Chondrocyte (in vitro differentiated cells): ENCODE measurements at places on chromosomes 4 and X.

DNA sequence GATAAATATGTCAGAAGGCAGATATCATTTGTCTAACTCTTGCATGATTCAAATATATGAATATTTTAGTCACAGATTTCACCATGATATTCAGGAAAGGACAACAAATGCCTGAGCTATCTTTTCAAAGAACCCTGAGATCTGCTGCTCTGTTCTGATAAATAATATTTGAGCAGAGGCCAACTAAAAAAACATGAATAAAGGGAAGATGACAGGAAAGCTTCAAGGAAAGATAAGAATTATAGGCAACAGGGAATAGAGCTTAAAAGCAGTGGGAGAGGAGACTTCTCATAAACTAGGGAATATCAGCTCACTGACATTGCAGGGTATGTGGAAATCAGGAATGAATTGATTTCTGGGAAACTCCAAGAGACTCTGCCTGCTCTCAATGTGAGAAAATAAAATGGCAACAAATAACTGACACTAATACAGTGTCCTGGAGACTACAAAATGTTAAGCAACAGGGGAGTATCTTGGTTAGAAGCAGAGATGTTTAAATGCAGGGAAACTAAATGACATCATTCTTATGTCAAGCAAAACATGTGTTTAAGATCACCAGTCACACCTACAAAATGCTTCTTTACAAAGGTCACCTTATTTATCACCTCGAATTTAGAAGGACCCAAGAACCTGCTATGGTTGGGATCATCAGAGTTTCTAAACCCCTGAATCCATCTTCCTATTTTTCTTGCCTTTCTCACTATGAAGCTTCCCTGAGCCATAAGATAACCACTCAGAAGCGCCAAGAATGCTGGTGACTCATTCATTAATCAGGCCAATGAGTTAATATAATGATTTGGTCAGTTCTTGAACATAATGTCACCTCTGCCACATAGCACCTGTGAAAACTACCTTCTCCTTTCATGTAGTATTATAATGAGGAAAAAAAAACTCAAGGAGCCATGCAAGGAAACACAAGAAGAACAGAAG lies 78.1 kb downstream of the NDST3 start:
- no peak for DNase-seq

- no peak for DNase-seq
Measured at GRCh38 chr4:121900132-121900983, 30.1 kb upstream of the BBS7 start.

- DNase-seq = no peak
Measured at GRCh38 chr4:142181021-142181420, 544.6 kb downstream of the IL15 start.

DNA sequence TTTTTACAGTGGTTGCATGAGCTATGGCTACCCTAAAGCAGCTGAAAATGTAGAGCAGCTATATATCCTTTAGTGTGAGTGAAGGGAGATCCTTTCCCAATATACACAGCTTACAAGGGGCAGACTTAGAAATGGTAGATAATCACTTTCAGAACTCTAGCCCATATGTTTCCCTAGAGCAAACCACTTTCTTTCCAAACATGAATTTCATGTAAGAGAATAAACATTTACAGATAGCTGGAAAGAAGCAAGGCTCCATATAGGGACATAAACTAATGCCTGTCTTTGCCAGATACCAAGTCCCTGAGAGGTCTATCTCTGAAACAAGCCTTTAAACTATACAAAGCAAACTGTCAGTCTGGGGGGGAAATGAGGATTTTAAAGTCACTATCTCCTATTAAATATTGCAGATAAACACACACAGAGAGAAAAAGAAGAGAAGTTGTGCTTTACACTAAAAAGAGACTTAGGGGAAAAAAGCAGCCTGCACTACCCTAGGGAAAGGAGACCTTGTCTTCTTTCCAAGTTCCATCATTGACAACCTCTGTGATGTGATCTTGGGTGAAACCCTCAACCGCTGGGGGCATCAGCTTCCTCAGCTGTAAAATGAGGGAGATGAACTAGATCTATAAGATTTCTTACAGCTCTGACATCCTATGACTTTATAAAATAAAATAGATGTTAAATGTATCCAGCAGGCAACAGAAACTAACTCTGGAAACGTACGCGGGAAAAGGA lies 73.6 kb downstream of the TMEM156 start:
- no peak for DNase-seq

DNA sequence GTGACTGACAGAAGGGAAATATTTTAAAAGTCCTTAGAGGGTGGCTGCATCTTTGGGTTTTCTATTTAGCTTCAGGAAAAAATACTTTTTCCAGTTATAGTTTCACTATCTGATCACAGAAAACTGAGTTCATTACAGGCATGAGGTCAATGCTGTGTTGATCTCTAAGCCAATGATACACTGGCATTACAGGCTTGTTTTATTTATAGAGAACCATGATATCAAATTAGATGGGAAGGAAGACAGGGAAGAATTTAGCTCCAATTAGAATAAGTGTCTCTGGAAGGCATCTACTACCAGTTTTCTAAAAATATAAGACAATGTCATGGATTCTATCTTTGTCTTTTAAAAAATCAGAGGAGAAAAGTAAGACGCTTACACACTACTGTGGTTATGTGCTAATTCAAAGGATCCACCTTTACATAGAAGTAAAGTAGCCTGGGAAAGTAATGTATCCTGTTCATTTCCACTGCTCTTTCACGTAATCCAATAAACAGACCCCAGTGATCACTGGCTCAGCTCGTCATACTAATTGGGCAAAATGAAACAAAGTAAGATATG lies 344.5 kb upstream of the PPARGC1A start:
- no peak for DNase-seq

DNA sequence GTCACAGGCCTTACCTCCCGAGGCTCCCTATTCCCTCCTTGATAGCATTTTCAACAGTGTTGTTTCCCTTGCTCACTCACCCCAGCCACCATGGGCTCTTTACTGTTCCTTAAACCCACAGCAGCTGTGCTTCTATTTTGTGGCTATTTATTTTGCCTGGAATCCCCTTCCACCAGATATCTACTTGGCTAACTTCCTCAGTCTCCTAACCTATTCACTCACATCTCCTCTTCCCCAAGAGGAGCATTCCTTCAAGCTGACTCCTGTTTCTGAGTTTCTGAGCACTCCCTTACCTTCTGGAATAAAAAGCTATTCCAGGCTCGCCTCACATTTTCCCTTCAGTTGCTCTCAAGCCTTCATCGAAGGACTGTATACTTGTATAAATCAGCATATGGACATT lies 50.5 kb downstream of the CXCL1 start:
- DNase-seq = no peak

DNA sequence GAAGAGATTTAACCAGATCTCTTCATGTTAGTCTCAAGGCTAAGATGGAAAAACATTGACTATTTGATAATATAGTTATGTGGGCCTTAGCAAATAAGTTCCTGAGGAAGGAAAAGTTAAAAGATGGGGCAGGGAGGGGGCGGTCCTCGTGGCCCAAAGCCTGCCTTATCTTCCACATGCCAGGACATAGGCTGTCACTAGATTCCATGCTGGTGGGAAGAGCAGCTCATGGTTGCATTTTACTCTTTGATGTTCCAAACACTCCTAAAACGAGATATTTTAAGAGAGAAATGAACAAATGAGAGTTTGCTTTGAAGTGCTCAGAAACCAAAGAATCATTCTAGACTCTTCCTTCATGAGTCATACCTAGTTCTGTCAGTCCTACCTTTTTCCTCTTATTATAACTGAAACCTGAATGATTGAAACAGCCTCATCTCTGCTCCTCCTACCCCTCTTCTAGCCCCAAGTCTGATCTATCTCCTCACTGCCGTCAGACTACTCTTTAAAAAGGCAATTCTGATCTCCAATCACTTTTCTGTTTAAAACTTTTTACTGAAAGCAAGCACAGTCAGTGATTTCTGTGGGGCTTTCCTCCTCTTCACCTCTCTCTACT lies 25.1 kb downstream of the RAB9B start:
- no peak for DNase-seq

DNA sequence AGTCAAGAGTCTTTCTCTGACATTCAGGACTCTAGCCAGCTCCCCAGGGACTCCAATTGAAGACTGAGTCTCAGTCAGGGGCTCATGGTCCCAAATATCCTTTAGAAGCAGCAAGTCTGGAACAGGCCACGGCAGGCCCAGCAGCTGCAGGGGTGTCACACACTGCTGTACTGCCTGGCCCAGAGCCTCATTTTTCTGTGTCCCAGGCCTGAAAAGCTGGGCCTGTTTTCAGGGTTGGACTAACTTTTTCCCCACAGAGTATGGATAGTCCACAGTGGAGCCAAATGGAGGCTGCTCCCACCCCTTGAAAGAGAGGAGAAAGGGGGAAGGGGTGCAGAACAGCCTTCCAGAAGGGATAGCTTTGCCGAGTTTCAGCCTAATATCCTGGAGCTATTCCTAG lies 146.8 kb upstream of the NALF2 start:
- no peak for DNase-seq

GRCh38 chr4:140296335-140297220 lies 76.9 kb upstream of the SCOC start:
- DNase-seq = no peak

- DNase-seq = no peak
Measured at GRCh38 chrX:131745942-131746489, 202.1 kb downstream of the OR13H1 start.

DNA sequence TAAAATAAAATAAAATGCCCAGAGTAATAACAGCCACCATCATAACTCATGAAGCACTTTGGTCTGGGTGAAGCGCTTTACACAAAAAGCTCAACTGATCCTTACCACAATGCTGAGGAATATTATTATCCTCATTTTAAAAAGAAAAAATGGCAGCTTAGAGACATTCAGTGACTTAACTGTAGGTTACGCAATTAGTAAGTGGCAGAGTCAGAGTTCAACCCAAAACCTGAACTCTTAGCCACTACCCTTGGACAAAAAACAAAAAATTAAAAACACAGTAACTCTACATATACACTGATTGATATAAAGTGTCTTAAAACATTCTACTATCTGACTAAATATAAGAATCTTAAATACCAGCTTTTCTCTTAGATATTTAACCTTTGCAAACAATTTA lies 34.9 kb downstream of the MAOB start:
- DNase-seq = no peak

DNA sequence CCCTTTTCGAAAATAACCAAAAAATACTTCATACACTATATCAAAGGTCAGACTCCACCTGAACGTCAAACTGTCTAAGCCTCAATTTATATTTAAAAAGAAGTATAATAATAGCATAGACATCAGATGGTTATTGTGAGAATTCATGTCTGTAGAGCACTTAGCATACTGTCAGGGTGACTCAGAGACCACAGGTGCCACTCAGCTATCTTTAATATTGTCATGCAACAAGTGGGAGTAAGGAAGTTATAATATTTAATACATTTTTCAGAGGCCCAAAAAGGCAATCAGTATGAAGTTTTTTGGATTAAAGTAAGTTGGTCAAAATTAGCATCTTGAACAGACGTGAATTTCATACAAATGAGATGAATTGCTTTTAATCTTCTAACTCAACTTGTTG lies 93.3 kb downstream of the PHOX2B start:
- DNase-seq = no peak

DNA sequence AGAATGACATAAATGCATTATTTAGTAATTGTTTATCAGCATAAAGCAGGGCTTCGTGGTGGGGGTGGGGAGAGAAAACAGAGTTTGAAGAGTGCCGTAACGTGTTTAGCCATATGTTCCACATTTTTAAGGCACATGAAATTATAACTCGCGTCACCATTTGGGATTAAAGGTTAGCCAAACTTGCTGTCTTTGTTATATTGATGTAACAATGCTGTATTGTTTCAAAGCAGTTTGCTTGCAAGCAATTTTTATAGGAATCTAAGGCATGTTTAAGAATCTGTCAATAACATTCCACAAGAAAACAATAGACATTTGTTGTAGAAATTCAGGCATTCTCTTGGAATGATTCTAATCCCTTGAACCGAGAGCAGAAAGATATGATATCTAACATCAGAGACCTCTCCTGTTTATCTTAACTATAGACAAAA lies 78.3 kb downstream of the CLDN22 start:
- DNase-seq = no peak

DNA sequence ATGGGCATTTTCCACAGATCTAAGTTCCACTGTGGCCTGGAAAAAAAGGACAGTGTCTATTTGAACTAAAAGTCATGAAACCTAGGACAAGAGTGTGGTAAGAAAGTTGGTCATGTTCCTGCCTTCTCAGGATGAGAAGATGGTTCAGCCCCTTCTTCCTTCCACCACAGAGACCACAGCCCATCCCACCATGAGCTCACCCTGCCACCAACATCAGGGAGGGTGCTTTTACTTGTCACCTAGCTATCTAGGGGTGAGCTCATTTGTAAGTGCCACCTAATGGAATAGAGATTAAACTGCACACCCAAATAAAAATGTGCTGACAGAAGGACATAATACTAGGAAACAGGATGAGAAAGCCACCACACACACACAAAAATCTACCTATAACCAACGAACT lies 235.9 kb downstream of the SPIN4 start:
- no peak for DNase-seq

DNA sequence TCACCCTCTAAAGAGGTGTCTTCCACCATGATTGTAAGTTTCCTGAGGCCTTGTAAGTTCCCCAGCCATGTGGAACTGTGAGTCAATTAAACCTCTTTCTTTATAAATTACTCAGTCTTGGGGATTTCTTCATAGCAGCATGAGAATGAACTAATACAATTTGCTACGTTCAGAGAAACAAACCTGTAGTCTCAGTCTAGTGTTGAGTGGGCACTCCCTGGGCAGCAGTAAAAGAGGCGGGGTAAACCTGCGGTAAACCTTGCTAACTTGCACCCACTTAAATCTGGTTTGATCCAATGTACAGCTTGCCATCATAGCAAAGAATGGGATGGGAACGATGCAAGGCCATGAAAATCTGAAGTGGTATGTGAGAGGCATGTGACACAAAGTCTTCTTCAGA lies 22.4 kb downstream of the GRXCR1 start:
- no peak for DNase-seq

DNA sequence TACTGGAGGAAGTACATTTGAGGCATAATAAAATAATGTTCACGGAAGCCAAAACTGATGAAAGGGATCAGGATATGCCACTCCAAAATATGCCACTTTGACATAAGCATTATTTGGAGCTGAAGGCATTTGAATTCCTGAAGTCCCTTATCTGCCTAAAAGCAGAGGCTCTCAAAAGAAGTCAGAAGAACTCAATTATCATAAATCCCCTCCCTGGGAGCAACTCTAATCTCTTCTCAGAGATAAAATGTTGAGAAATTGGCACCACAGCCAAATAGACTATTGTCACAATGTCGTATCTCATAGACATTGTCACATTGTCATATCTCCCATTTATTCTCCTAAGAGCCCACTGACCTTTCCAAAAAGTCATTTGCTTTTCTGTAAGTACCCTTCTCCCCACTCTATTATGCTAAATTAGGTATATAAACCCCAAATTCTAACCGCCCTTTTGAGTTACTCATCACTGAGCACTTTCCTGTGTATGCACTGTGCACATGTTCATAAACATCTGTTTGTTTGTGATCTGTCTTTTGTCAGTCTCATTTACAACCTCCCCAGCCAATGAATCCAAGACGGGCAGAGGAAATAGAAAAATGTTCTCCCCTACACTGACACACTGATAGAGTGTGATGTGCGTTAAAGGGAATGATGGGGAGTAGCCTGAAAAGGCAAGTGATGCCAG lies 78.5 kb upstream of the NAF1 start:
- DNase-seq = no peak

GRCh38 chr4:19164334-19164733 lies 1087.4 kb upstream of the SLIT2 start:
- DNase-seq = no peak
